ENCODE measurements at places on chromosomes 16 and 17.

- no peak for DNase-seq
Measured at GRCh38 chr16:53821957-53822625, 118.1 kb downstream of the FTO start.

DNA sequence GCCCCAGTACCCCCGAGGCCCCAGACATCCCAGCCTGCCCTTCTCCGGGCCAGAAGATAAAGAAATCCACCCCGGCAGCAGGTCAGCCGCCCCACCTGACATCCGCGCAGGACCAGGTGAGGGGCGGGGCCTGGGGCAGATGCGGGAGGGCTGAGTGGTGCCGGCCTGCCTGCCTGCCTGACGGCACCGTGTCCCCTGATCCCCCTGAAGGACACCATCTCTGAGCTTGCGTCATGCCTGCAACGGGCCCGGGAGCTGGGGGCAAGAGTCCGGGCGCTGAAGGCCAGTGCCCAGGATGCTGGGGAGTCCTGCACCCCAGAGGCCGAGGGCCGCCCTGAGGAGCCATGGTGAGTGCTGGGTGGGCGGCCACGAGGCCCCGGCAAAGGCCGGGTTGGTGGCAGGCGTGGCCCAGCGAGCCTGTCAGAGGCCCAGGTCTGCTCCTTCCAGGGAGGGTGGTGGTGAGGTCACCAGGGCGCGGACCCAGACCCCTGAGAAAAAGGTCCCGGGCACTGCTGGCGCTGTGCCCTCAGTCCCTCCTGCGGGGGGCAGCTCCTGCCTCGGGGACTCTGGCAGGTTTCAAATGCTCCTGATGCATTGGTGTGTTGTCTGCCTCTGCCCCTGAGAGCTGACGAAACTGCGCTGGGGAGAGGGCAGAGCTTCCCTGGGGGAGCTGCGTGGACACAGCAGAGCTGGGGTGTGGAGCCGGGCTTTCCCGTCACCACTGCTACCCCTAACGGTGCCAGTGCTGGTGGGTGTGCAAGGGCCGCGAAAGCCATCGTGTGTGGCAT is 1.2 kb downstream of the CDT1 start:
- no peak for DNase-seq

- no peak for DNase-seq
Measured at GRCh38 chr17:31738996-31739699, 119.9 kb downstream of the COPRS start.

GRCh38 chr17:34763728-34764665 is 184.6 kb downstream of the TMEM132E start:
- no peak for DNase-seq

DNA sequence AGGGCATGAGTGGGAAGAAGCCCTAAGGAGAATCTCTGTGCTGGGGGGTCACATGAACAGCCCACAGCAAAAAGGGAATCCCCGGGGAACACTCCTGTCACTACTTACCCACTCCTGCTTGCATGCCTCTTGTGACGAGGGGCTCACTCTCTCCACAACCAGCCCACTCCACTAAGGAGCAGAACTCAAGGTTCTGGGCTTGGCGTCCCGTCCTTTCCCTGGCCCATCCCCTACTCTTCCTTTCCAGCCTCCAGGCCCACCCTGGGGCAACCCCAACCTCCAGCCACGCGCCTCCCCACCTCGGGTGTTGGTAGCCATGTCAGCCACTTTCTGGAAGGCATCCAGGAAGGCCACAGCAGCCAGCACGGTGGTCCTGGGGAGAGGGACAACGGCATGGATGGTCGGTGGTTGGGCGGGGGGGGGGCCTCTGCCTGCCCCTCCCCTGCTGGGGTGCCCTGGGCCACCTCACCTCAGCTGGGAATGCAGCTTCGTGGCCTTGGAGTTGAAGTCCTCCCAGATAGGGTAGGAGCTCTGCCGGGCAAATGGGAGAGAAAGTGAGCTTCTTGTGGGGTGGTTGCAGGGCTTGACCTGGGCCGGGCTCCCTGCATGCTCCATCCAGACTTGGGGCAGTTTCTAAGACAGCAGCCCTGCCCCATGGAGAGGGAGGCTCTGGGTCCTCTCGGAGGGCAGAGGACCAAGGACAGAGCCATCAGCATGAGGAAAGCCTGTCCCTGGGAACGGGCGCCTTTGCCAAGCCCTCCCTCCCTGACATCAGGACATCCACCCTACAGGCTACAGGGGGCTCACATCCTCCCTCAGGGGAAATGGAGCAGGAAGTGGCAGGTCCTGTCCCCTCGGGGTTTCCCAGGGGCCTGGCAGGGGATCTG is 5.1 kb downstream of the MTSS2 start:
- DNase-seq, result no peak

DNA sequence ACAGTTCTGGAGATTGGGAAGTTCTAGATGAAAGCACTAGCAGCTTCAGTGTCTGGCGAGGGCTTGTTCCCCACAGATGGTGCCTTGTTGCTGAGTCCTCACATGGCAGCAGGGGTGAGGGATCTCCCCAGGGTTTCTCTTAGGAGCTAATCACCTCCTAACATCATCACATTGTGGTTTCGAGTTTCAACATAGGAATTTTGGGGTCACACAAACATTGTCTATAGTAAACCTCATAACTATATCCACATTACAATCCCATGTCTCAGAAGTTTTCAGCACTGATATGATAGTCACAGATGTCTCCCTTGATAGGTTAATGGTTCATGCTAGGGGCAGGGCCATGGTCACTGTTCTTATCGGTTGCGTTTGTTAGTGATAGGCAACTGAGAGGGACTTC is 13.8 kb downstream of the CLUAP1 start:
- DNase-seq, result no peak

- no peak for DNase-seq
Measured at GRCh38 chr17:27558341-27558740, 72.6 kb upstream of the LGALS9 start.

- no peak for DNase-seq
Measured at GRCh38 chr17:62819511-62820221, 11.6 kb upstream of the MARCHF10 start.

- DNase-seq, result no peak
Measured at GRCh38 chr17:78434455-78435329, 56.2 kb downstream of the PGS1 start.

DNA sequence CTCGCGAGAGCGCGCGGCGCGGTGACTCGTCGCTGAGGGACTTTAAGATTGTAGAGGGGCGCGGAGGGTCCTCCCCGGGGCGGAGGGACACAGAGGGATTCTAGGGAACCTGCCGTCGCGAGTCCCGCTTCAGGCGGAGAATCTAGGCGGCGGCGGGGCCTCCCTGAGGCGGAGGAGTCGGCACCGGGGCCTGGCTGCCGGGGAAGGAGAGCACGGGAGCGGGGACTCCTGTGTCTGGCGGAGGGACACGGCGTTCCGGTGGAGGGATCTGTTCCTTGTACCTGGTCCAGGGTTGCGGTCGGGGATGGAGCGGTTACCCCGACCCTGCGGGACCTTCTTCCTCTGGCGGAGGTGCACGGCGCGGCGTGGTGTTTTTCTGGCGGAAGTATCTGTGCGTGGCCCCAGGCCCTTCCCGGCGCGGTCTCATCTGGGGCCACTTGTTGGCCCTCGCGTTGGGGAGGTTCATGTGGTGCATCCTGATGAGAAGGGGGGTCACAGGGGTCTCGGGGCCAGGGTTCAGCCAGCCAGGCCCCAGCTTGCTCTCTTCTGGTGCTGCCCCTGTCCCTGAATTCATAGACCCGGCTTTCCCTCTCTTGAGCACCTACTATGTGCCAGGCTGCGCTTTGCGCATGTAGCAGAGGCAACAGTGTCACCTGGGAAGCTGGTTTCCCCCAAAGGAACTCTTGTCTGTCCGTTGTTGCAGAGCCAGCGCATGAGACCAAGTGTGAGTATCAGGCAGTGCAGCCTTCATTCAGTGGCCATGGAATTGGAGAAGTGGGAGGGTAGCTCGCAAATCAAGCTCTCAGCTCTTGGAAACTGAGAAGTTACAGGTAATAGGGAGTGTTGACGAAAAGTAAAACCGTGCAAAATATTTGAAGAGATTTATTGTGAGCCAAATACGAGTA is 563 bp upstream of the ZKSCAN2 start:
- peak; percentile 50 for DNase-seq

- DNase-seq, result no peak
Measured at GRCh38 chr16:57637020-57637419, 8.6 kb downstream of the ADGRG1 start.

DNA sequence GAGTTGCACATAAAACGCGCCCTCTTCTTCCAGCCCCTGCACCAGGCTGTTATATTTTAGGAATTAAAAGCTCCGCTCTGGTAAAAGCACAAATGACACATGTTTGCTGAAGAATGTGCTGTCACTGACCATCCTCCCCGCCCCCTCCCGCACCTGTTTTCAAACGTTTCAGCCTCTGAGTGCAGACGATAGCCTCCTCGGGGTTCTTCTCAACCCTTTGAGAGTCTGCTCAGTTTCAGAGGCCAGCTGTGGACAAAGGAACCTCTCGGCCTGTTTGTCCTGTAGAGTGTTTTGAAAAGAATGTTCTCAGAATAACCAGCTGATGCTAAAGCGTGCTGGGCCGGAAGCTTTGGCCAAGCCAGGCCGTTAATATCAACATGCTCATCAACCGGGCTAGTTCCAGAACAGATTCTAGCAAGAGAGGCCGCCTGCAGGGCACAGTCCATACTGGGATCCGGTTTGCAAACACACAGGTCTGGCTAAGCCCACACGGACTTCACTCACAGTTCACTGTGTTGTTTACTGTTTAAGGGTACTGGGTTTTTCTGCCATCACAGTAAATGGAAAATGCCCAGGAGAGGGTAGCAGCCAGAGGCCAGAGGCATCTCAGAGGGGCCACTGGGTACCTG is 6.4 kb upstream of the CACNG4 start:
- DNase-seq, result no peak

GRCh38 chr17:80619535-80620235 is 75.0 kb downstream of the RPTOR start:
- no peak for DNase-seq

DNA sequence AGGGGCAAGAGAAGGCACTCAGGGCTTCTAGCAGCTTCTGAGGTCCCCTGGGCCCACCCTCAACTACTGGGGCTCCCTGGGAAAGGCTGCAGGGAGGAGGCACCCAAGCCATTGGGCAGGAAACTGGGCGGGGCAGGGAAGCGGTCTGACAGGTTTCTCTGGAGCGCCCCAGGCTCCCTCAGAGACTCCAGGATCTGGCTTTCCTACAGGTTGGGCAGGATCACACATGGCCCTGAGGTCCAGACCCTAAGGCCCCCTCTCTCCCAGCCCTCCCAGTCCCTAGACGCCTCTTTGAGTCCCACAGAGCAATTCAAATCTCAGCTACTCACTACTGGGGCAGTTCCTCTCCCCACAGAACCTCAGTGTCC is 14.3 kb downstream of the JUP start:
- no peak for DNase-seq

DNA sequence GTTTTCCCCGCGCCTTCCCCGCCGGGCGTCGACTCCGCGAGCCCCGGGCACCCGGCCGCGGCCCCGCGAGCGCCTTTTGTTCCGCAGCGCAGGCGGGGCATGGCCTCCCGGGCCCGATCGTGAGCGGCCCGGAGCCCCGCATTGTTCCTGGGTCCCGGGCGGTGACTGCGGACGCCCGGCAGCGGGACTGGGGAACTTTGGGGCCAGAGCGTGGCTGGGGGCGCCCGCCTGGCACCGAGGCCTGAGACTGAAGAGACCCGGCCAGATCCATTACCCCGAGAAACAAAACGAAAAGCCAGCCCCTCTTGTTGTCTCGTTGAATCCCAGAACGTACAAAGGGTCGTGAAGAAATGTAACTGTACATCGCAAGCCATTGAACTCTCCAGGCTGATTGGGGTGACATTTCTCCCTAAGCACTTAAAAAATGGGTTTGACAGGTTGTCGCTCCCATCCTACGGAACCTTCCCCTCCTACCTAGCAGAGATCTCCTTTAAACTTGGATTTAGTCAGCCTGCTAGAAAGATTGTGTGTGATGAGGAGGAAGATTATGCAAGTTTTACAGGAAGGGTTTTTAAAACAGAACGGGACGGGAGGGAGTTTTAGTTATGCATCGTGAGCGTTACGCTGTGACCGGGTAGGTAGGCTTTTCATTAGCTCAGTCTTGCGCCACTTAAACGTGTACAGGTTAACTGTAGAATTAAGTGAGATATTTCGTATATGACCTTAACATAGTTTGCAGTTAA is 825 bp downstream of the METTL9 start:
- DNase-seq, result no peak

- DNase-seq, result no peak
Measured at GRCh38 chr16:19919142-19919541, 34.5 kb upstream of the GPRC5B start.

GRCh38 chr16:50457979-50458491 is 89.2 kb upstream of the BRD7 start:
- DNase-seq, result no peak
